Hematopoietic multipotent progenitor cell treated with erythropoietin and hydrocortisone succinate and interleukin-3 and kit ligand, for 4 days (in vitro differentiated cells): ENCODE measurements at places on chromosomes 3 and 15.
A peak's percentile ranks its signal among the peaks of the same experiment; 100 is the strongest.

- DNase-seq: no peak
Measured at GRCh38 chr3:44222337-44222736, 19.3 kb upstream of the TOPAZ1 start.

DNA sequence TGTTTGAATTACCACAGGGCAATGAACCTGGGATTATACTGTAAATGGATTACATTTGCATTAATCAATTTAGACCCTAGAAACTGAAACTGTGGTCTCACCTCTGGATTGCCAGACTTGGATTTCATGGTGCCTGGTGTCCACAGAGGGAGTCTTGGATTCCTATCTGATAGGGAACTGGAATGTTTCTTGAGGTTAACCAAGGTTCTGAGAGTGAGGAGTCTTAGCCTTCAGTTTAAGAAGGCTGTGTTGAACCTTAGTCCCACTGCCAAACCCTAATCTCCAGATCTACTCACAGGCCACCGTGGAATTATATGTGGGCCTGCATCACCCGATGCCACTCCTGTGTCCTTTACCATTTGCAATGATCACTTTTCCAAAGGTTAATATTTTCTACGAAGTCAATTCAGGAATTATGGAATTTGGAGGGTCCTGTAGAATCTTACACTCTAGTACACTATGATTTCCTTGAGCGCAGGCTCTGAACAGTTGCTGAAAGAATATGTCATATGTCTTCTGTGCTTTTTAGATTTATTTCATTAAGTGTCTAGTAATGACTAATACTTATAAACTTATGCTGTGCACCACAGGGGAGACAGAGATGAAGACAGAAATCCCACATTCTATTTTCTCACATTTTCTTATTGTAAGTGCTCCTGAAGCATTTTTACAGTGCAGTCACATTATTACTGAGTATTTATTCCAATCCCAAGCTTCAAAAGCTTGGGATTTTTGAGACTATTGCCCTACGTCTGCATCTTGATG is 87.9 kb downstream of the EFL1 start:
- no peak for DNase-seq

- DNase-seq: no peak
Measured at GRCh38 chr15:61819386-61819785, 240.9 kb downstream of the VPS13C start.

GRCh38 chr3:182420741-182421140 is 372.6 kb upstream of the ATP11B start:
- DNase-seq: no peak

DNA sequence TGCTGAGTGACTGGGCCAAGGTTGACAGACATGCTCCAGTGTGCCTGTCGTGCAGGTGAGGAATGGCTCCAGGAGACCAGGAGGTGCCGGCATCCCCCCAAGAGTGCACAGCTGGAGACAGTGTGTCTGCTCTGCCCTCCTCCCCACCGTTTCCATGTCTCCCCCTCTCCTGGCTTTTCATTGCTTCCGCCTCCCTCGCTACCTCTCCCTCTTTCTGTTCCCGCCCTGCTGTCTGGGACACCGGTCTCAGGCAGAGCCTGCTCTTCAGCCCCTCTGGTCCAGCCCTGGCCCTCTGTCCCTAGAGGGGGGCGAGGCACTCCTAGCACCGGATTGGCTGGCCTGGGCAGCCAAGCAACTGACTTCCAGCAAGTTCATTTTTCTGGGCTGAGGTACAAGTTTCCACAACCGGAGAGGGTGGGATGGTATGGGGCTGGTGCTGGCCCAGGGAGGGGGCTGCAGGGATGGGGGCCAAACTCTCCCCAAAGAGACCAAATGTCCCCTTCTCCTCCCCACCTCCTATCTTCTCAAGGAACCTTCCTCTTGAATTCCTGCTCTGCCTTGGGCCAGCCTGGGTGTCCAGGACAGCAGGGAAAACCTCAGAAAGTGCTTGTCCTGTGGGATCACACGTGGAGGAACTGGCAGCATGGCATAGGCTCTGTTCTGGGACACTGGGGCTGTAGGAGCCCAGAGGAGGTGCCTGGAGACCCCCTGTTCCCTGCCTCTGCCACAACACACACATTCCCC is 32.6 kb downstream of the PRKCD start:
- no peak for DNase-seq

- DNase-seq: peak; percentile 56
Measured at GRCh38 chr3:39279745-39280517, at the start of gene CX3CR1. CX3CR1 (minus strand) TSS chr3:39280036; CDS start chr3:39266509, 13,527 bp downstream.

GRCh38 chr3:125232401-125232800 is 19.9 kb upstream of the SLC12A8 start:
- DNase-seq: no peak

- DNase-seq: no peak
Measured at GRCh38 chr15:92468991-92469390, 75.3 kb downstream of the ST8SIA2 start.

- DNase-seq: no peak
Measured at GRCh38 chr15:41125931-41126642, 10.0 kb upstream of the INO80 start.

DNA sequence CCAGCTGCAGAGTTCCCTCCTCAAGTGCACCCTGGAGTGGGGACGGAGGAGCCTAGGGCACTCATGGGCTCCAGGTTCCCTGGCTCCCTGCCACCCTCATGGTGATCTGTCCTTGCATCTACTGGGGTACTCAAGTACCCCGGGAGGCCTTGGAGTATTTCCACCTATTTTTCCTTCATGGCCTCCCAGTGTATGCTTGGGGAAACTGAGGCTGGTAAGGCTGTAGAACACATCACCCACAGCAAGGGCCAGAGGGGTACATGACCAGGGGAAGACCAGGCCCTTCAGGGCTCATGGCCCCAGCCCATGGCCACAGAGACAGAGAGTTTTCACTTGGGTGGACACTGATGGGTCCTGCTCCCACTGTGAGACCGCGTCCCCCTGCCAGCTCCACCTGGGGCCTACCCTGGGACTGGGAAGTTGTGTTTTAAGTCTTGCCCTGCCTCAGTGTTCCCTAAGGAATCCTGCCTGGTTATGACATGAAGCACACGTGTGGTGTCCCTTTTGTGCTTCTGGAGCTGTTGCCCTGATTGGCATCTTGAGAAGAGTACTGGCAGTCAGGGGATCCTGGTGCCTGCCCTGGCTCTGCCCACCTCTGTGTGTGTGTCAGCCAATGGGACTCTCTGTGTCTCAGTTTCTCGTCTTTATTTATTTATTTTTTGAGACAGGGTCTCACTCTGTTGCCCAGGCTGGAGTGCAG is 132.8 kb downstream of the TJP1 start:
- DNase-seq: no peak

DNA sequence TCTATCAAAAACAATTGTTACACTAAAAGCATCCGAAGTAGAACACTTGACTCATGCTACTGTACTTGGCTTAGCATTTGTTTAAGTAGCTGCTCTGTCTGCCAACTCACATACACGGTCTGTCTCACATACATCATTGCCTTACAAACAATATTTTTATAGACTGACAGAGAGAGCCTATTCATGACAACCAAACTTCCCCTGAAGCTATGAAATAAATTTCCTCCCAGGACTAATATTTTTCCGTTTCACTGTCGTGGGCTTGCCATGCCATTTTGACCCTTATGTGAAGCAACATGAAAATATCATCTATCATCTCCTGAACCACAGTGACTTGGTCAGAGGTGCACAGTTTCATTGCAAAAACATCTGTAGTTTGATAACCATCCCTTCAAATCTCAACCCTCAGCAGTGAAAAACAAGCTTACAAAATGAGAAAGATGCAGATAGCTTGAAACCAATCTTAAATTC is 66.5 kb upstream of the PYGO1 start:
- DNase-seq: no peak

DNA sequence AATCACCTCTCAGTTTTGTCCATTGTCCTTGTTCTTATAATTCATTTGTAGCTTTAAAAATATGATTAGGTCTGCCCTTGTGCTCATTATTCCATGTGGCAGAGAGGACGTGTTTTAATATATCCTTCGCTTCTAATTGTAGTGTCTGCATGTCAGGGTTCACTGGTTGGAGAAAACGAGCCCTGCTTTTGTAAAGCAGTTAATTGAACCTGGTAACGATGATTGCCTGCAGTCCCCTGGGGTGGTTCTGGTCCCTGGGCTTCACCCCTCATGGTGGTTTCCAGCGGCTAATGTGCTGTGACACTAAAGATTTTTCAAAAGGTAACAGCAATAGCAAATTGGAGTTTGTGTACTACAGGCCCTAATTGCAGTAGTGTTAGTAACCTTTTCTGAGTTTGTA is 299.6 kb downstream of the CACNA2D3 start:
- DNase-seq: no peak

- no peak for DNase-seq
Measured at GRCh38 chr3:156547637-156548036, 7.3 kb downstream of the SSR3 start.

GRCh38 chr15:57477736-57478522 is 101.6 kb downstream of the CGNL1 start:
- DNase-seq: no peak

- peak; percentile 32 for DNase-seq
Measured at GRCh38 chr15:75368689-75369239, 357 bp upstream of the MAN2C1 start.

- DNase-seq: no peak
Measured at GRCh38 chr3:127674790-127675189, 2.0 kb downstream of the ABTB1 start.

- no peak for DNase-seq
Measured at GRCh38 chr3:187027531-187028278, 97.4 kb downstream of the ST6GAL1 start.

DNA sequence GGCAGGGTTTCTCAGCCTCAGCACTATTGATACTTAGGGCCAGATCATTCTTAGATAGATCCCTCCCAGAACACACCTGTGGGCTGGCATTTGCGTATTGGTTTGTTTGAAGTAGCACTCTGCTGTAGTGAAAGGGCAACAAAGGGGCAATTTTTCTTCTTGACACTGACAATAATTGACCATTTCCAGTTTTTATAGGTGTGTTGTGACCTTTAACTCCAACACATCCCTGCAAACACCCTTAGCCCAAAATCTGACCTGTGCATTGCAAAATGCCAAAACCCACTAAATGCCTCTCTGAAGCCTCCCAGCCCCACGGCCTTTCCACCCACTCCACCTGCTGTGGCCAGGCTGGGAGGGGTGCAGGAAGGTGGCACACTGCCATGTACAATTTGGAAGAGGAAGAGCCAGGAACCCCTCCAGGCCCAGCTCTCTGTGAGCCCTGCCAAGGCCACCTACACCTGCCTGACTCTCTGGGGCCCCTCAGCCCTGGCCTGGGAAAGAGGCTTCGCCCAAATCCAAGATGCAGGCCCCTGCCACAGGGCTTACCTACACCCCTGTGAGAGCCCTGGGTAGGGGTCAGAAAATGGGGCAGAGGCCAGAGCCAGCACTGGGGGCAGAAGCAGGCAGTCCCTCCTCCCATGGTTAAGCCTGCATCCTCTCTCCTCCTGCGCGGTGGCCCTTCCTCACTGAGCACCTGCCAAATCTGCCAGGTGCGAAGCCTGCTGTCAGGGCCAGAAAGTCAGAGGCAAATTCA is 9.6 kb upstream of the CYP11A1 start:
- no peak for DNase-seq

GRCh38 chr3:71690341-71690841 is 34.8 kb downstream of the EIF4E3 start:
- DNase-seq: no peak

DNA sequence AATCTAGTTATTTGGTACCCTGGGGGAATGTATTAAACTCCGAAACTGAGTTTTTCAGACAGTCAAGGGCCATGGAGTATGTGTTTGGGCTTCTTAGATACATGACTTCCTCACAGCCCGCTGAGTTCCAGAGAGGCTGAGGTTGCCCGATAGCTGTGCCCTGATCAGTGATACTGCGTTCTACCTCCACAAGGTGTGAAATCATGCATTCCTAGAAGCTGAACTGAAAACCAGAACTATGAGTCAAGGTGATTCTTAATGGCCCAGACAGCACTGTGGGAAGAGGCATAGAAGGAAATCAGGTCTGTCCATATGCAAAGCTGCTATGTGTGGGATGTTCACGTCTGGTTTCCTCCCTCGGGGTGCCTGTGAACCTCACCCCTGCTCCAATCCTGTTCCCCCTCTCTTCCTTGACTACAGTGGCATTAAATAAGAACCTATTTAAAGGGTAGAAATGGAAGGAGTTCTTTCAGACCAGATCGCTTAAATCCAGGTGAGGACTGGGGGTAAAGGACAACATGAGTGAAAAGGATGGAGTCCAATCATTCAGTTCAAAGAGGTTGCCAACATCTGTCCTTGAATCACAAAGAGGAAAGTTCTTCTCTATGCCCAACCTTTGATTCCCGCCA is 74.3 kb downstream of the MYO1E start:
- no peak for DNase-seq

DNA sequence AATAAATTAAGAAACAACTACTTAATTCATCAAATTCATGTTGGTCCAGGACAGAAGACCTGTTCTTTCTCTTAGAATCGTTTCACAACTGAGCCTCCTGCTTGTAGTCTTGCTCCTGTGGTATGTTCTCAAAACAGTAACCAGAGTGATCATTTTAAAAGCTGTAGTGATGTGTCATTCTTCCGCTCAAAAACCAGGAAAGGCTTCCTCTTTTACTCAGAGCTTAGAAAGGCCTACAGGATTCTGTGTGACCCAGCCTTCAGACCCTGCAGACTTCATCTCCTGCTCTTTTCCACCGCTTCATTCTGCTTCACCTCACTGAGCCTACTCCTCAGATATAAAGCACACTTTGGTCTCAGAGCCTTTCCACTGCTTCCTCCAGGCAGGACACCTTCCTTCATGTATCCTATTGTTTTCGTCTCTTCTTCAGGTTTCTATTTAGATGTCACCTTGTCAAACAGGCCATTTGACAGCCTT is 22.7 kb downstream of the ST6GAL1 start:
- peak; percentile 81 for DNase-seq

- peak; percentile 73 for DNase-seq
Measured at GRCh38 chr3:47315069-47315647, 32.4 kb downstream of the KLHL18 start.

DNA sequence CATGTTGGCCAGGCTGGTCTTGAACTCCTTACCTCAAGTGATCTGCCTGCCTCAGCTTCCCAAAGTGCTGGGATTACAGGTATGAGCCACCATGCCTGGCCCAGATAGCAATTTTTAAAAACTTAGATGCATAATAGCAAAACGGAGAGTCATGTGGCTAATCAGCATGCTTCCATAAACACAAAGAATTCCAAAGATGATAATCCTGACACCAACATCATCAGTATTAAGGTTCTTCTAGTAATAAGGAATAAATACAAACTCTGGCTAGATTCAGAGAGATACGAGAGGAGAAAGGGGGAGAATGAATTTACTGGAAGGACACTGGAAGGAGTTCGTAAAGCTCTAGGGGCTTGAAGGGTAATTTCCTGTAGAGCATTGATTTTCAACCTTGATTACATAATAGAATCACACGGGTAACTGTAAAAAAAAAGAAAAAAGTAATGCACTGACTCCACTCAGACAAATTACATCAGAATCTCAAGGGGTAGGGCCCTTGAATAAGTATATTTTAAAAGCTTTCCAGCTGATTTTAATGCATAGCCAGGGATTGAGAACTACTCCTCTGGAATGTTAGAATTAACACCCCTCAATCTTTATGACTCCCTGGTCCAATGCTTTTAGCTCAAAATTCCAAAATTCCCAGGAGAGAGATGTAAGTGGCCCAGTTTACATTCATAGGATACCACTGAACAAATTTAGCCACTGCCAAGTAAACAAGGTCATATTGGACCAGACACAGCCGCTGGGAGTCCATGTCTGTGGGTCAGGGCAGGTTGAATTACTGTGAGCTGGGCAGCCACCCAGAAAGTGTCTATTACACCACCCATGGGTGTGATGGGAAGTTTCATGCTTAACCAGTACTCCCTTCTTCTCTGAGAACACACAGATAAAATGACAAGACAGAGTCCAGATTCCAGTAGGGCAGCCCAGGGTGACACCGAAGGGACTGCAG is 243.9 kb downstream of the TBL1XR1 start:
- no peak for DNase-seq
